ENCODE measurements at places on chromosomes 7 and 10.

GRCh38 chr10:15603446-15604011, 116.2 kb downstream of the ITGA8 start:
- no peak for DNase-seq

DNA sequence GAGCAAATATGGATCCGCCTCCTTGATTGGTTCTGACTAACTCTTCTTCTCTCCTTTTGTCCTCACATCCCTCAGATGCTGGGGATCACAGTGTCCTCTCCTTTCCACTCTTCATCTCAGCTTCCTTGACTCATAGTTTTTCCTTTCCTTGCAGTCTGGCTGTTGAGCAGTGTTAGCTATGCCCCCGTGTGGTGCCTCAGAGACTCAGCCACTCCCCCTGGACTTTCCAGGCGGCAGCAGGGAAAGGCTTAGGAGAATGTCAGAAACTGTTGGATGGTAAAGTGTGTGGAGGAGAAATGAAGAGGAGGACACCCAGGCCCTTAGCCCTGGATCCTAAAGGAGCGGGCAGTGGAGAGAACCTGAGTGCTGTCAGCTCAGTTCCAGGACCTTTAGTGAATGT, 267.5 kb downstream of the CELF2 start:
- no peak for DNase-seq

GRCh38 chr10:15370856-15371701, at the start of gene FAM171A1:
TSS of gene FAM171A1 (minus strand) at chr10:15371289. CDS start at chr10:15371052, 237 bp downstream.
- no peak for DNase-seq

- no peak for DNase-seq
These were observed 62.1 kb downstream of the ZMIZ1 start for GRCh38 chr10:79130846-79131245.

DNA sequence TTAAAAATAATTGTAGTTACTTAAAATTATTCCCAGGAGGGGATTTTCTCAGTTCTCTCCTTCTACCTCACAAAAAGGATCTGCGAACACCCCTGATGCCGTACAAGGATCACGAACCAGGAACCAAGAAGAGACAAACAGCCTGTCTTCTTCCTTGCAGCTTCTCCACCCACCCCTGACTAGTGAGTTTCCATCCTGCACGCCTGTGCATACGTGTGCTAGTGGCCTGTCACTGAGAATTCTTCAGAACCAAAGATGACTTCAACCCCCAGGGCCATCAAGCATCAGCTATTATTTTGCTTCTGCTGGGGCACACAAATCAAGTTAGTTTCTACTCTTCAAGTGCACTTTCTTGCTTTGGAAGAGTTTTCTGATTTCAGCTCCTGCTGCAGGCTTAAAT, 175.5 kb upstream of the KLF6 start:
- DNase-seq, result no peak

GRCh38 chr7:28835800-28836199, 122.3 kb downstream of the TRIL start:
- DNase-seq, result no peak

DNA sequence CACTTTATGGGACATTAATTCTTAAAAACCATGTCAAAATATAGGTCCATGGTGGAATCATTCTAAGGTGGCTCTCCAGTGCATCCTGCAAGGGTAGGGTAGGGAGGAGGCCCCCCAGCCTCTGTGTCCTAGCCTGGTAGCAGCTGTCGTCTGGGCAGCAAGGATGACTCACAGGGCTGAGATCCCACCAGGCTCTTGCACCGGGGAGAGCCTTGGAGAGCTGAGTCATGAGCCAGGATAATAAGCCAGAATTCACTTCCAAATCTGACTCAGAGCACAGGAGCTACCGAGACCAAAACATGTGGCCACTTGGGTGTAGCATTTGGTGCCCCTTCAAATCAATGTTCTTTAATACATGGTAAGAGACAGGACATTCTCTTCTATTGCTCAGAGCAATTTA, 298.5 kb downstream of the NEBL start:
- DNase-seq, result no peak

DNA sequence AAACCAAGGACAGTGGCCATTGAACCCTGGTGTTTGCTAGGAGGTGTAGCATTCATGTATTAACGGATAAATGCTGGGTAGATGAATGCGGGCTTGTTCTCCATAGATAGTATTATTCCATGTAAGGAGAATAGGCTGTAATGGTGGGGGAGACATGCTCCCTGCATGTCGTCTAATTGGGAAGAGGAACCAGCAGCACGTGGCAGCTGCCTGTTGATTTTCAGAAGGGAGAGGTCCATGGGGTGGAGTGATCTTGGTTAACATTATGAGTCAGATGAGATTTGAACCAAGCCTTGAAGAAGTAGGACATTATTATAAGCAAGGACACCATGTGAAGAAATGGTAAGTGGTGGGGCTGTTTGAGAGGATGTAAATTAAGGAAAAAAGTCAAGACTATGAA, 112.5 kb downstream of the WNT2 start:
- DNase-seq, result no peak

DNA sequence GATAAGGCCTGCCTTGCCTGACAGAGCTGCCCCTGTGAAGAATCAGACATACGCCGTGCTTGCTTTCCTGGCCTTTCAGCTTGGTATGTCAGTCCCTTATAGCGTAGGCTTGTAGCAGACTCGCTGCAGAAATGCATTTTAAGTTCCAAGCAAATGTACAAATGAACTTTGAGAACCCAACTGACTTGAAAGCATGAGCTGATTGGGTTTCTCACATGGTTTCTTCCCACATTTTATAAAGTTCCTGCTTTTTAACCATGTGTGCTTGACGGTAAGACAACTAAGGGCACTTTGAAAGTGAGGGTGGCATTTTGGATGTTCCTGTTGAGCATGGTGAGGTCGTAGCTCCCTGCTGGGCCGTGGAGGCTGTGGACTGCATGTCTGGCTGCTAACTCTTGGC, 62.6 kb downstream of the CCNY start:
- no peak for DNase-seq

GRCh38 chr7:136976504-136977251, 108.2 kb downstream of the CHRM2 start:
- no peak for DNase-seq

- no peak for DNase-seq
These were observed 39.4 kb downstream of the CSGALNACT2 start for GRCh38 chr10:43177595-43177994.

DNA sequence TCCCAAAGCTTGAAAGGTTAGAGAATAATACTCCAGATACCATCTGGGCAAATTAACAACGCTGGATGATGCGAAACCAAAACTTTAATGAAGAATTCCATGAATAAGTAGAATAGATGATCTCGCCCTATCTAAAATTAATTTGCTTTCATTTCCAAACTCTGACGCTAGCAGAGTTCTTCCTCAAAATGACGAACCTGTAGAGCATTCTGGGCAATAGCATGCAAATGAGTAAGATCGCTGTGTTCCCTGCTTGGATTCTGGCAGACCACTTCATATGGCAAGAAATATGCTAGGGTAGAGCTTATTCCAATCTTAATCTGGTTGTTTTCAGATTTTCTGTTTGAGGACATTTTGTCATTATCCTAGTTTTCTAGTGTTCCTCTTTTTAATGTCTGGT, 36.1 kb upstream of the SMNDC1 start:
- DNase-seq, result no peak

DNA sequence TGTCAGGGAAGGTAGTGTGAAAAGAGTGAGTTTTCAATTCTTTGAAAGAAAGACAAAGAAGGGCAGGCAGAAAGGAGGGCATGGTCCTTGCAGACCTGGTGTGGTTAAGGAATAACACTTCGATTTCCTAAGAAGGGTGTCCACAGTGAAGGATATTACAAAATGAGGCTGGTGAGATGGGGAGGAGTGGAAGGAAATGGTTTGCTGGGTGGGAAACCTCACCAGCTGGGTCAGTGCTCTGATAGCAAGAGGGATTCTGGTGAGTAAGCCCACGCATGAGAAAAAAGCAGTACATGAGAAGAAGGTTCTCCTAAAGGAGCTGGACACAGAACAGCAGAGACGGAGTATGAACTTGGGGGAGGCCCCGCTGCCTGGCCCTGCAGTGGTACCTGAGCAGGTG, 230.6 kb upstream of the PLXNA4 start:
- no peak for DNase-seq

DNA sequence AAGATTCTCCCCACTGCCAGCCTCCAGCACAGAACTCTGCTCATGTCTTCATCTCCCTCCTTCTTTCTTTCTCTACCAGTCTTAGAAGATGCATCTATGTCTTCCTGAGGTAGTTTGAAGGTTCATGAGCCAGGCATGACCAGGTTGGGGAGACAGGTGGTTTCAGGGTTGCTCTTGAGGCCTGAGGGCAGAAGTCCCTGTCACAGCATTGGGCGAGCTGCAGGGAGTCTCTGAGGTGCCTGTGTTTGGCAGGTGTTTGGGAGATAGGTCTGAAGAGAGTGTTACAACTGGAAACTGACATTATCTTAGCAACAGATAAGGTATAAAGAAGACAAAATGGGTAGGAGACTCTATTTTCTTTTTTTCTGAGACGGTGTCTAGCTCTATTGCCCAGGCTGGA, 18.7 kb downstream of the PRSS2 start:
- DNase-seq, result no peak

- DNase-seq, result no peak
These were observed 335.3 kb upstream of the KLF6 start for GRCh38 chr10:4120096-4120853.

GRCh38 chr7:122433765-122434164, 129.2 kb upstream of the FEZF1 start:
- DNase-seq, result no peak

DNA sequence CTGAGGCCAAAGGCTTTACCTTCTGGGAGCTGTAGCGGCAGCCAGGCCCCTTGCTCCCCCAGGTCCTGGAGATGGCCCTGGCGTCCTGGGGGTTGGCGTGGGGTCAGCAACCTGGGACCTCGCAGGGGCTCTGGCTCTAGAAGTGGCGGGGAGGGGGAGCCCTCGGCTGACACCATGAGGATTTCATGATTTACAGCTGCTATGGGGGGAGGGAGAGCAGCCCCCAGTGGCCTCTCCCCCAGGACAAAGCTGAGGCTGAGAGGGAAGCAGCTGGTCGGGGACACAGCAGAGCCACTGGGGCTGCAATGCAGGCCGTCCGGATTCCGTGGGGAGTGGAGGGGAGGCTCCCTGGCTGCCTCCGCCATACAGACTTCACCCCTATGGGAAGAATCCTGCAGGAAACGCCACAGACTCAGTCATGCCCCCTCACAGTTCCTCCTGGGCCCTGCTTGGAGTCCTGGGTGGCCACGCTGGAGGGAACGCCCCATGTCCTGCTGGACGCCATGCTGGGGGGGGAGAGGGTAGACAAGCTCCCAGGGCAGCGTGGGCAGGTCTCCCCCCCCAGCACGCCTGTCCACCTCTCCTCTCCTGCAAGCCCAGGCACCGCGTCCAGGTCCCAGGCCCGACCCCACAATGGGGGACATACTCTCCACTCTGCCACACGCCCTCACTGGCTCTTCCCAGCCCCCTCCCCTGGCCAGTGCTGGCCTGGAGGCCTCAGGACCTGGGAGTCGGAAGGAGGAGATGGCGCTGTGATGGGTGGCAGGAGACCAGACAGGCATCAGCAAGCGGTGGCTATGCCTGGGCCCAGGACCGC, 243.6 kb downstream of the ELFN1 start:
- DNase-seq, result no peak

GRCh38 chr7:25716421-25716820, 435.6 kb upstream of the NFE2L3 start:
- no peak for DNase-seq
